Right ventricle myocardium inferior (tissue), 1 donor: ENCODE measurements at places on chromosomes 1 and 21. TPM values are rescaled to one million over a fixed set of nuclear protein-coding genes. Genes with fewer than 3 reads are reported as not detected.

The C1orf94 gene
- total RNA-seq, result not detected

DNA sequence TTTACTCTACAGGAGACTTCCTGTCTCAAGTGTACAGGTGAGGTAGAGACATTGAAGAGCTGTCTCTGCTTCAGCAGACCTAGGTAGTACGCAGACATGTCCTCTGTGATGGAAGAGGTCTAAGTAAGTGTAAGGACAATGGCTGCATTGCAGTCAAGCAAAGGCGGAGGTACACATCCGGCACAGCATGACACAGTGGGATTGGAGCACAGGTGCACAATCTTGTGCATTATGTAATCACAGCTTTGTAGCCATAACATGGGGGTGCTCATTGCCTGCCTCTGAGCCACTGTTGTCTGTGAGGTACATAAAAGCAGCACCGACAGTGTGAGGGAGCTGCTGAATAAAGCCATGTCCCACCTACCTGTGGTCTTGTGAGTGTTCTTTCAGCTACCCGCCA, 66.4 kb upstream of the CCDC190 start:
- no peak for DNase-seq

The C1QC gene
- 140 TPM for total RNA-seq

DNA sequence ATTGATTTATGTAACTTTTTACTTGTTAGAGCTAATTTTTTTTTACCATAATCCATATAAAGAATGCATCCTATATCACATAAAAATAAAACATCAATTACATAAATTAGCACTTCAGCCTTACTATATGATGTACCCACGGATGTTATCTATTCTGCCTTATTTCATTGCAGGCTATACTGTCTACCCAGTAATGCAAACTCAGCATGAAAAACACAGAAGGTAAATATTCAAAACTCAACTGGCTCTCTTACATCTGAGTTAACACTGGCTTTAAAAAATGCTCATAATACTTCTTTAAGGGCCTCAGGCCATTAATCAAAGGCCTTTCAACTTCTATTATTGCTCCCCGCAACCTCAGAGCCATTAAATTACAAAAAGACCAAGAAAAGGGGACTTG, 65.8 kb downstream of the AHCTF1 start:
- no peak for DNase-seq

GRCh38 chr1:3672231-3672970, 20.1 kb downstream of the TP73 start:
- DNase-seq, result peak; percentile 50

DNA sequence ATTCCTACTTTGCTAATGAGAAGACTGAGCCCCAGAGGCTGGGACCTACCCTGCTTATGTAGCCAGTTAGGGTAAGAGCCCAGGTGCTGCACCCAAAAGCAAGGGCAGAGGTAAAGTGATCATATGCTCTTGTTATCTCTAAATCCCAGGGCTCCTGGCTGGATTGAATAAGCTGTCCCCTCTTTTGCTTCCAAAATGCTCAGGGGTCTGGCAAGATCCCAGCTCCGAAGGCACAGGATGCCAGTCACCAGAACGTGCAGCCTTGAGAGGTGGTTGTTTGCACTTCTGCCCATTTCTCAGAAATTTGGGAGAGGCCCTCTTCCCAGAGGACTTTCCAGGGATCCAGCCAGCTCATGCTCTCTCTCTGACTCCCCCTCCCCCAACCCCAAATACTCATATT, 142.4 kb upstream of the TMEM51 start:
- DNase-seq, result peak; percentile 2

DNA sequence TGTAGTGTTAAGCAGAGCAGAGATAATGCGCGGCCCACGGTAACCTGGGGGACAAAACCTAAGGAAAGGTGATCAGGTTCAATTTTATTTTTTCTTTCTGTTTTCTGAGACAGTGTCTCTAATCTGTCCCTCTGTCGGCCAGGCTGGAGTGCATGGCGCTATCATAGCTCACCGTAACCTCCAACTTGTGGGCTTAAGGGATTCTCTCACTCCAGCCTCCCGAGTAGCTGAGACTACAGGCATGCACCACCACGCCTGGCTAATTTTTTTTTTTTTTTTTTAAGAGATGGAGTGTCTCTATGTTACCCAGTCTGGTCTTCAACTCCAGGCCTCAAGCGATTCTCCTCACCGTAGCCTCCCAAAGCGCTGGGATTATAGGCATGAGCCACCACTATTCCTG, 724 bp upstream of the ANKRD35 start:
- no peak for DNase-seq

The CD1D gene
- 1.5 TPM for total RNA-seq

DNA sequence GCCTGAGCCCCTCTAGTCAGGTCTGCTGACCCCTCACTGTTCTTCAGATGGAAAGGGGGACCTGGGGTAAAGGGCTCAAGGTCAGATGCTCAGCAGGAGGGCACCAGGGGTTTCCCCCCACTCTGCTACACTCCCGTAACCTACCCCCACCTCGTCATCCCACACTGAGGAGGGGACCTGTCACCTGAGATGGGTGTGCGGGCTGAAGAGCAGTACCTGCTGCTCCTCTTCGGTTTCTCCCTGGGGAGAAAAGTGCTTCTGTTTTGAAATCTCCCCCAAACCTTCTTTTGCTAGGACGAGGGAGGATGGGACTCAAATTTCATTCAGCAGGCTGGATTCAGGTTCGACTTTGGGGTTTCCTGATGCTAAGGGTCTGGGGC, 65.2 kb downstream of the SYT2 start:
- DNase-seq, result no peak

The S100A16 gene
- total RNA-seq, result 49.2 TPM

DNA sequence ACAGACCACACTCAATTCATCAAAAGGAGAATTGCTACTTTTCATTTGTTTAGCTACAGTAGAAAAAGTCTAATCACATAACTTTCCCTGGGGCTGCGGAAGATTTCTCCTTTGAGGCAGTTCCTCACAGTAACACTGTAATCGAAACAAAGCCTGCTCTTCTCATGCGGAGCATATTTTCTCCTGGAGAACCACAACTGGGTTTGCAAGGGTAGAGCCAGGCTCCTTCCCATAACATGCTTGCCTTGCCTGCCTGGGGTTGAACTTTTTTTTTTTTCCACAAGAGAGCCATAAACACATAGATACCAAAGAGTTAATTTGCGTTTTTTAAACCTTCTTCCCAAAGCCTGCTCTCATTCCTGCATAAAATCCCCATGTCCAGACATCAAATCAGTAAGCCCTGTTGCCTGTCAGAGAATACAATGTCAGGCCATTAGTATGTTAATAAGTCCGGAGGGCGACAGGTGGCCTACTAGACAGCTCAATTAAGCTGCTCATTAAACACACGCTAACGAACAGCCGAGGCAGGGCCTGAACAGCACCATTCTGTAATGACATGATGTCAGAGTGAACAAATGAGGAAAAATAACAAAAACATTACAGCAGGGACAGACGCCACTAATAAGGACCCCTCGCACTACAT, 107.1 kb upstream of the OLIG2 start:
- no peak for DNase-seq

The SH3BGR gene
- 159 TPM for total RNA-seq

GRCh38 chr1:101165954-101166353, 70.9 kb upstream of the S1PR1 start:
- no peak for DNase-seq

The TLCD4 gene
- total RNA-seq, result 53.6 TPM

The RPE65 gene
- not detected for total RNA-seq

The USH2A gene
- 1.3 TPM for total RNA-seq

DNA sequence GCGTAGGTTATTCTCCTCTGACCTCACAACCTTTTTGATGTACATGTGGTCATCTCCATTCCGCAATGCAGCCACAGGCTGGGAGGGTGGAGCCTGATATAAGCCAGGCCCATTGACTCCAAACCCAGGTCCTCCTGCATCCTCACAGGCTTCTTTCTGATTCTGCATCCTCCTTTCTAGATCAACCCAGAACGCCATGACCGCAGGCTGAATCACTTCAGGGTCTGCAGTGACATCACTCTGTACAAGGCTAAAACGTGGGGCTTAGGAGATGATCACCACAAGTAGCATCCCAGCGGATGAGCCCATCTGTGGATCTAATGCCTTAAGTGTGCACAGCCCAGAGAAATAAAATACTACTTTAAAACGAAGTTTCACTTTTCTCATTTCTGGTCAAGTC, 16.1 kb downstream of the EBNA1BP2 start:
- no peak for DNase-seq

GRCh38 chr1:207565546-207566468, 69.8 kb downstream of the CR1 start:
- no peak for DNase-seq

- no peak for DNase-seq
Observed at GRCh38 chr1:116502671-116503314, 68.0 kb downstream of the CD58 start.

- DNase-seq, result no peak
Observed at GRCh38 chr1:180571832-180572636, 13.3 kb downstream of the OVAAL start.

The TTC22 gene
- total RNA-seq, result not detected

- DNase-seq, result no peak
Observed at GRCh38 chr1:206512058-206512850, 4.9 kb downstream of the RASSF5 start.

The MAP1LC3C gene
- 0.19 TPM for total RNA-seq

The FBLIM1 gene
- 97.6 TPM for total RNA-seq

GRCh38 chr21:19508844-19509243, 1105.3 kb upstream of the TMPRSS15 start:
- DNase-seq, result no peak

DNA sequence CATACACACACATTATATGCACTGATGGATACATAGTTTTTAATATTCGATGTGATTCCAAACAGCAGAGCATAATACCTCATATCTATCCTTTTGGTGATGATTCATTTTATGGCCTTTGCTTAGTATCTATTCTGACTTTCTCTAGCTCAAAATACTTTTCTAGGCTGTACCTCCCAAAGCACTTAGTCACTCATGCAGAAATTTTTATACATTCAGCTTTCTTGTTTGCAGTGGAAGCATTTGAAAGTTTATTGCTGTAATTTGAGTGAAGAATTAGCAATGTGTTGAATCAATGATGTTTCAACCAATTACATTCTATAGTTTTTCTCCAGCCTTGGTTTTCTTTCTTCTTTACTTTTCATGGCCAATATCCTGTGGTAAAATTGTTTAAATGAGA, 66.7 kb downstream of the LBR start:
- DNase-seq, result no peak

GRCh38 chr1:51726051-51726450, 109.2 kb downstream of the OSBPL9 start:
- DNase-seq, result no peak

DNA sequence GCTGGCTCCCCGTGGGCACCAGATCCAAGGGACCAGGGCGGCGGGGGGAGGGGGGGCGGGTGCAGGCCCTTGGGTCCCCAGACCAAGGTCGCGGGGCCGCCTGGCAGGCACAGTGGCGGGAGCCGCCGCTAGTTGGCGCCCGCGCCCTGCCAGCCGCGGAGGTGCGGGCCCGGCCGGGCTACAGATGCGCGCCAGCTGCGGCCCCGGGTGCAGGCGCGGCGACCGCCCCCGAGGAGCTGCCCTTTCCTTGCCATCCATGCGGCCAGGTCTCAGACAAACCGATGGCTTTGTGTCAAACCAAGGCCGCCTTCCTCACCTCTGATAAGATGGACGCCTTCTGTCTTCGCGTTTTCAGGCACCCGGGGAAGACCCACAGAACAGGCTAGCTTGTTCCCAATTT, 2.2 kb upstream of the RUNX3 start:
- DNase-seq, result peak; percentile 88

DNA sequence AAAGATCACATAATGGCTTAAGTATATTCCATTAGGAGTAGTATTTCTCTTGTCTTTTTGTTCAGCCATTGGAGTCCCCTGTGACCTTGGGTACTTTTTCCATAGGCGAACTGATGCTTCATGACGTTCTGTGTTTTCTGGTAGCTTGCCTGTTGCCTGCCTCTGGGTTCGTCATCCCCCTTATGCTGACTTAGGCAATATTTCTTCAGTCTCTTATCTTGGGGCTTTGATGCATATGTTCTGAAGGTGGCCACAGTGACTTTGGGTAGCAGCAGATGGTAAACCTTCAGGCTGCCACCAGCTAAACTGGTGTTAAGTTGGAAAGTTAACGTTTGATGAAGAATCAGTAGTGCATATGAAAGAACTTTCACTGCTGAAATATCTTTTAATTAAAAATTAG, 170.2 kb downstream of the RPS6KC1 start:
- no peak for DNase-seq

The ZFP69B gene
- total RNA-seq, result 1.2 TPM

The RIT1 gene
- total RNA-seq, result 21.7 TPM

- DNase-seq, result no peak
Observed at GRCh38 chr1:105260001-105260400, 1510.3 kb downstream of the AMY1C start.

The FNBP1L gene
- 24.8 TPM for total RNA-seq
